ENCODE measurements at places on chromosomes 13 and 19. TPM values are rescaled to one million over a fixed set of nuclear protein-coding genes. Genes with fewer than 3 reads are reported as not detected.

DNA sequence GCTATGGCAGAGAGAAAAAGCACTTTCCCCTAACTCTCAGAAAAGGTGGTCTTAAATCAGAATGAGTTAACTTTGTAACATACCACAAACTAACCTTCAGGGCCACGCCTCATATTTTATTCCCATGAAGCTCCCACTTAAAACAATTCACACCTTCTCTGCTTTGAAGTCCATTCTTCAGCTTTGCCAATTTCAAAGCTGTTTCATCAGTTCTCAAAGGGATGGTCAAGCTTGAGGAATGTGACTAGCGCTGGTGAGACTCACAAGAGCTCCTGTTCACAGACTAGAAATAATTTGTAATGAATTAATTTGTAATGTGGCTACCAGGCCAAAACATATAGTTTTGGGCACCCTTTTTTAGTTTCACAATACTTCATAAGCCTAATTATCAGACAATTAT lies 68.2 kb downstream of the STK24 start:
- DNase-seq, result peak; percentile 62

DNA sequence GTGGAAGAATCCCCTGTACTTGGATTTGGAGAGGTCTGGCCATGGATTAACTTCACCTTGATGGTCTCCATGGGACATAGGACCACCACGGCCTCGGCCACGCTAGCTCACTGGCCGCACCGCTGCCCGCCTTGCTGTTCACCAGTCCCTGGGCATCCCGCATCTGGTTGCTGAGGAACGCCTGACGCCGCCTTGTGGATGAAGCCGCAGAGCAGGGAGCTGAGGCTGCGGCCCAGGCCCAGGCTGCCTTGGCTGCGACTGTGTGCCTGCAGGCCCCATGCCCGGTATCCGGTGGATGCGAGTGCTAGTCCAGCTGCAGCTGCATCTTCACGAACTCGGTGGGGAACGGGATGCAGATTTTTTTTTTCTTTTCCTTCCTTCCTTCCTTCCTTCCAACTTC lies 1407.1 kb downstream of the UQCRFS1 start:
- no peak for DNase-seq

DNA sequence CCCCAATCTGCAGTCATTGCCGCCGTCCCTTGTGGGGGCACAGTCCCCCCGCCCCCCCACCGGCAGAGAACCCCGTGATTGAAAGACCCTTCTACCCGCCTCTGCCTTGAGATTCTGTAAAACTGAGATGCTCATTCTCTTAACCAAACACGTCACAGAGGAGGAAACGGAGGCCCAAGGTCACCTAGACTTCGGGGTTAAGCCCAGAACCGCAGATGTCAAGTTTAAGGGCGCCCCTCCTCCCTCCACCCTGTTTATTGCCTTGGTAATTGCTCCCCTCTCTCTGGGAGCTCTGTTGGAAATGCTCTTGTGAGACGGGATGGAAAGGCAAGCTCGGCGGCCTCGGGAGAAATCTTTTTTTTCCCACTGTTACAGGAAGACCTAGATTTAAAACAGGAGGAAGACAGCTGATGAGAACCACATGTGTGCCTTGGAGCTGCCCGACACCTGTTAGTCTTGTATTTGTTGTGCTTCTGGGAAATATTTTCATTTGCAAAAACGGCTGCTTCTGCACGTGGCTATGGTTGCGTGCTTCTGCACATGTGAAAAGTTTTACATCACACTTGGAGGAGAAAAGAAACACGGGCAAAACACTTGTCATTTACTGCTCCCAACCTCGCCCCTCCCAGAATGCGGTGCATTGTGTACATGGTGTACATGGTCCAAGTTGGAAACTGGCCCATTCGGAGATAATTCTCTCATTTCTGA lies 1.1 kb upstream of the MED26 start:
- DNase-seq, result peak; percentile 69

GRCh38 chr13:95480131-95480545 lies 72.4 kb upstream of the CLDN10 start:
- peak; percentile 28 for DNase-seq

GRCh38 chr19:14277608-14278007 lies 71.6 kb upstream of the ADGRL1 start:
- DNase-seq, result no peak

GRCh38 chr19:4870025-4870700 lies 2.7 kb upstream of the PLIN3 start:
- peak; percentile 99 for DNase-seq

GRCh38 chr13:67090856-67091255 lies 139.3 kb downstream of the PCDH9 start:
- DNase-seq, result no peak

DNA sequence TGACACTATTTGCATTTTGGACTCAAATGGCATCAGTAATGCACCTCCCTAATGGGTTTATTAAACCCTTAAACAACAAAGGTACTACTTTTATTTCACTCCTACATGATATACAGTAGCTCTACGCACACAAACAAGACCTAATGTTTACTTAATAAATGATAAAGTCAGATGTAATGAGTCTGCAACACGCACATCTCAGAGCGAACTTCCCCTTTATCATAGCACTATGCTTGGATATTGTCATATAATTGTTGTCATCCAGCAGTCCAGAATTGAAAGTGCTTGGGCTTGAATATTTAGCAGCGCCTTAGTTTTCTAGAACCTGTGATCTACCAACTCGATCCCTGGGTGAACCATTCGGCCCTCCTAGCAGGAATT lies 772 bp downstream of the PARP4 start:
- no peak for DNase-seq

GRCh38 chr19:10191347-10191746 lies 3.4 kb downstream of the DNMT1 start:
- DNase-seq, result no peak

ACER1 gene
- total RNA-seq, result not detected

PRPF31 gene
- total RNA-seq, result 71.3 TPM

MAST1 gene
- 0.10 TPM for total RNA-seq

KLK6 gene
- total RNA-seq, result not detected

GNG7 gene
- total RNA-seq, result 1.3 TPM

SYDE1 gene
- total RNA-seq, result 23.3 TPM

Data from RPMI7951 (cell line).